NCI-H524 treated with DMSO at 0.1 percent for 48 hours (cell line): ENCODE measurements at places on chromosomes 6 and 20.
A peak's percentile ranks its signal among the peaks of the same experiment; 100 is the strongest.

GRCh38 chr6:13494137-13494536, 6.7 kb upstream of the GFOD1 start:
- DNase-seq: no peak

DNA sequence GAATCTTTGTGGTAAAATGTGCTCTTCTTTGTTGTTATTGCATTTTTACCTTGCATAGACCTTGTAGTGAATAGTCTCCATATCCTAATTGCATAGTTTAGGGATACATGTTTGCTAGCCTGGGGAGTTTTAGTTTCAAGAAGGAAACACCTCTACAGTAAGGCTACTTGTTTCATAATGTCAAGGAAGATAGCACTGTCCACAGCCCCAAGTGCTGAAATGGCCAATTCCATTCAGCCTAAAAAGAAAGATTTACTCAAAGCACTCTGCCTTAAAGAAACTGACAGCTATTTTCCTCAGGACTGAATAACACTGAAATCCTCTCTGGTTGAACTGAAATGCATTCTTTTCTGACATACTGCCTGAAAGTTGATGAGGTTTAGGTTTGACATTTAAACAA, 2.6 kb downstream of the HCRTR2 start:
- DNase-seq: no peak

DNA sequence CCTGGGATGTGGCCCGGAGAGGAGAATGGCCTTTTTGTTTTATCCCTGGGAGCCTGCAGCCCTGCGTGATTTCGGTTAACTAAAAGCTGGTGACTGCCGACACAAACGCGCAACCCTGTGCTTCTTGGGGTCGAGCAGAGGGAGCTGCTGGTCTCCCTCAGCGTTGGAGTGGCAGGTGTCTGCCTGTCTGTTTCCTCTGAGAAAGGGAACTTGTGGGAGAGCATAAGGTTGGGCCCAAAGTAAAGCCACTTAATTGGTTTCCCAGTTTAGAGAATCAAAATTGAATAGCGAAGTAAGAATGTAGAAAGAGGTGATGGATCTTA, 500 bp downstream of the LTV1 start:
- DNase-seq: no peak

GRCh38 chr20:18611492-18611891, 23.6 kb downstream of the DTD1 start:
- no peak for DNase-seq

GRCh38 chr6:23890543-23891227, 235.3 kb upstream of the NRSN1 start:
- DNase-seq: no peak

DNA sequence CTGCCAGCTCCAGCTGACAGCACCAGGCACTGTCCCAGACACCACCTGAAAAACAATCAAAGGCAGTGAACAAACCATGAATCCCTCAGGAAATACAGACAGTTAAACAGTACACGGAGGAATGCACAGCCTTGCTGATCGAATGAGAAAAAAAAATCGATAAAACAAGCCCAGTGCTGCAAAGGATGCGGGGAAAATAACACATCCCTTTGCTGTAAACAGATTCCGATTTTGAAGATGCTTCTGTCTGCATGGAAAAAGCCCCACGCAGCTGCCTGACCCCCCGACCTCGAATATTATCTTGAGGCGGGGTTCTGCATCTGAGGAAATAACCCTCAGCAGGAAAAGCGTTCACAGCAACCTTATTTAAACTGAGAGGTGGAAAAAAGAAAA, 43.9 kb downstream of the RBM38 start:
- no peak for DNase-seq

DNA sequence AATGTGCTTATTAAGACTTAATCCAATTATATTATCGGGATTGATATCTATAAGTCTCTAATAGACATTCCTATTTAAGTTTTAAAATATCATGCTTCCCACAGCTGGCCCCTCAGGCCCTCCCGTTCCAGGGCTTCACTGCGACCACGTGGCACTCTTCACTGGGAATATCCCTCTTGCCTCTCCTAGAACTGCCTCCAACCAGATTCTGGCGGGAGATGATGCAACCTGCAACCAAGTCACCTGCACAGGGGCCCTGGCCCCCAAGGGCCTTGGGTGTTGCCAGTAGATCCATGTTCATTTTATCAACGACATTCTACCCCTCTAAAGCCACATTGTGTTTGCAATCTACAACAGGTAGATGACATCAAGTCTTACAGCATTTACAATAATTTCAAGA, 18.4 kb upstream of the RAMACL start:
- no peak for DNase-seq

DNA sequence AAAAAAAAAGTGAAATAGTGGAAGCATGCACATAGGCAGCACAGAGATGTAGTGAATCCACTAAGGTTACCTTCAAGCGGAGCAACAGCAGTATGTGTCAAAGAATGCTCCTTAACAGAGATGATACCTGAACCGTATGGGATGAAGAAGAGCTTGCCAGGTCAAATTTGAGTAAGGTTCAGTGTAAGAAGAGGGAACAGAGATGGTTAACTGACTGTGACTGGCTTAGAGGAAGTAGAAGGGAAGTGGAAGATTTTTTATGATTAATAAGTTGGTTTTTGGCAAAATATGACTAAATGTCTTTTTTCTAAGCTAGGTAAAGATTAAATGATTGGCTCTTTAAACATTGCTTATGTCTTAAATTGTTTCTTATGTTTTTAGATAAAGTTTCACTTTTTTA, 52.6 kb upstream of the C20orf144 start:
- DNase-seq: no peak

GRCh38 chr20:59222253-59223181, 58.9 kb downstream of the ZNF831 start:
- peak; percentile 24 for DNase-seq

- no peak for DNase-seq
Measured at GRCh38 chr6:57021086-57021720, 25.3 kb upstream of the KIAA1586 start.
